Lower lobe of right lung (tissue), 2 donors: ENCODE measurements at places on chromosomes 1 and 21.

DNA sequence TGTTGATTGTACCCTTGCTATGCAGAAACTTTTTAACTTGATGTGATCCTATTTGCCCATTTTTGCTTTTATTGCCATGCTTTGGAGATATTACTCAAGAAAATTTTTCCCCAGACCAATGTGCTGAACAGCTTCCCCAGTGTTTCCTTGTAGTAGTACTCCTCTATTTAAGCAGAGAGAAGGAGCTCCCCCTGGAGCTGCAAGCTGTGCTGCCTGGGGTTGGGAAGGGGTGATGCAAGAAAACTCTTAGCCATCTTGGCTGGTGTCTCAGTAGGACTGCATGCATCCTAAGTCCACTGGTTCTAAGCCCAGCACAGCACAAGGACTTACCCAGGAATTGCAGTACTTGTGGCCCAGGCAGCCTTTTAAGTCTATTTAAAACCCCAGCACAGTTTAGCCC, 121.6 kb downstream of the NTMT2 start:
- DNase-seq: no peak

DNA sequence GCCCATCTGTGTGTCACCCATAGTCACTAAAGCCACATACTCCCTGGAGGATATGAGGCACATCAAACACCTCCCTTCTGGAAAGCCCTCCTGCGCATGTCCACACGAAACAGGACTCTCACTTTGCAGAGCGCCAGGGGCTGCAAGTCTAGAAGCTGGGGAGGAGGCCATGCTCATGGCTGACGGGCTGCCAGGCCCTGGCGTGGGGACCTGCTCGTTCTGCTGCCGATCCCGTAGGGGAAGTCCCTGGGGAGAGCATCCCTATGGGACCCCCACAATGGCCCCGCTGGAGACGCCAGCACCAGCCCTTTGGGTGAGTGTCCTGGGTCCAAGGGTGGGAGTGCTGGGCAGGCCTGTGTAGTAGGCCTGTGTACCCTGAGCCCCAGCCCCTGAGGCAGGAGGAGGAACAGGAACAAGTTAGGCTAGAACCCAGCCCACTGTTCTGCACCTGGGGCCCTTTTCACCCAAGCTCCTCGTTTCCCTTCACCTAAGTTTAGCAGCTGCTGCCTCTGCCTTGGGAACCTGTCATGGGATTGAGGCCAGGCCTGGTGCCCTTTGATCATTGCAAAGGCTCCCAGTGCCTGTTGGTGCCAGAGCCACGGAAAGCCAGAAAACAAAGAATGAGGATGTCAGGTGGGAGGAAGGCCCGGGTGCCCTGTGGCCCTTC, 9.9 kb downstream of the FAM3B start:
- DNase-seq: no peak

DNA sequence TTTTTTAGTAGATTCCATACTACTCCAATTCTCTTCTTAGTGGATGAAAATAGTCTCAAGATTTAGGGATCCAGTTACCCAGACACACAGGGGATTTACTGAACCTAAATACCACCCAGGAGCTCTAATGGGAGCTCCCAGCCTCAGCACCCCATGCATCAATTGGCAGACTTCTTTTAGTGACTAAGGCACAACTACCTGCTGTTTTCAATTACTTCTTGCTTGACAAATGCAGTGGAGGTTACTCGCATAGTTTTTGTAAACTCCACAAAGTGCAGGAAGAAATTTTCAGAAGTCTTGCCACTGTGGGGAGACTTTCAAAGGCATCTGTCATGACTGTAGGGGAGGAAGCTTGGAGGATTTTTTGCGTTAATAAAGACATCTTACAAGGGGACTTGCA, 35.5 kb upstream of the MAP10 start:
- DNase-seq: no peak

DNA sequence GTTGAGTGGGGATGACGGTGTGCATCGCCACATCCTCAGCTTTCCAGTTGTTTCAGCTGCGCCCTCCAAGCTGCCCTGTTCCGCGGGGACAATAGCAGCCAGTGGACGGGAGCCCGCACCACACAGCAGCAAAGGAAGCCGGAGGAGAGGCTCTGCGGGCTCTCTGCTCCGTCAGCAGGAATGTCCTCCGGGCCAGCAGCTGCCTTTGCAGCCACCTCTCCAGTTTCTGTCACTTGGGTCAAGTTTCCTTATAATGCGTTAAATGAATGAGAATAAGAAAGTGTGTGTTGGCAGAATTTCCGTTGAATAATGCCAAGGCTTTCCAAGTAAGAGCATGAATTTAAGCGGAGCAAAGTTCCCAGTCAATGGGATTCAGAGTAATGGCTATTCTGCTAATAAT, 263.3 kb downstream of the KIF26B start:
- DNase-seq: no peak

DNA sequence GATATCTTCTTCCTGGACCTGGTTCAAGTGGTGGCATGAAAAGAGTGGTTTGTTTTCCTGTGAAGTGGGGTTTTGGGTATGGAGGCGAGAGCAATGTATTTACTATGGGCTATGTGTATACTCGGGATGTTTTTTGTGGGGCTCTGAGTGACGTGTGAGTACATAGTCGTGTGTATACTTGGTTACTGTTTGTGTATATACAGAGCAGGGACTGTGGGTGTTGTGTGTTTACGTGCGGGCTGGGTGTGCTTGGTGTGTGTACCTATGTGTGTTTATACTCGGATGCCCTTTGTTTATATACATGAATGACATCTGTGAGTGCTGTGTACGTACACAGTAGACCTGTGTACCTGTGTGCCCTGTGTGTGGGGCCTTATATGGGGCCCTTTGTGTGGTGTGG, 50.0 kb downstream of the YARS1 start:
- peak; percentile 17 for DNase-seq

- DNase-seq: no peak
These were observed 17.1 kb downstream of the MORC3 start for GRCh38 chr21:36337099-36337509.

GRCh38 chr21:25373126-25374082, 233.9 kb downstream of the MRPL39 start:
- DNase-seq: no peak

DNA sequence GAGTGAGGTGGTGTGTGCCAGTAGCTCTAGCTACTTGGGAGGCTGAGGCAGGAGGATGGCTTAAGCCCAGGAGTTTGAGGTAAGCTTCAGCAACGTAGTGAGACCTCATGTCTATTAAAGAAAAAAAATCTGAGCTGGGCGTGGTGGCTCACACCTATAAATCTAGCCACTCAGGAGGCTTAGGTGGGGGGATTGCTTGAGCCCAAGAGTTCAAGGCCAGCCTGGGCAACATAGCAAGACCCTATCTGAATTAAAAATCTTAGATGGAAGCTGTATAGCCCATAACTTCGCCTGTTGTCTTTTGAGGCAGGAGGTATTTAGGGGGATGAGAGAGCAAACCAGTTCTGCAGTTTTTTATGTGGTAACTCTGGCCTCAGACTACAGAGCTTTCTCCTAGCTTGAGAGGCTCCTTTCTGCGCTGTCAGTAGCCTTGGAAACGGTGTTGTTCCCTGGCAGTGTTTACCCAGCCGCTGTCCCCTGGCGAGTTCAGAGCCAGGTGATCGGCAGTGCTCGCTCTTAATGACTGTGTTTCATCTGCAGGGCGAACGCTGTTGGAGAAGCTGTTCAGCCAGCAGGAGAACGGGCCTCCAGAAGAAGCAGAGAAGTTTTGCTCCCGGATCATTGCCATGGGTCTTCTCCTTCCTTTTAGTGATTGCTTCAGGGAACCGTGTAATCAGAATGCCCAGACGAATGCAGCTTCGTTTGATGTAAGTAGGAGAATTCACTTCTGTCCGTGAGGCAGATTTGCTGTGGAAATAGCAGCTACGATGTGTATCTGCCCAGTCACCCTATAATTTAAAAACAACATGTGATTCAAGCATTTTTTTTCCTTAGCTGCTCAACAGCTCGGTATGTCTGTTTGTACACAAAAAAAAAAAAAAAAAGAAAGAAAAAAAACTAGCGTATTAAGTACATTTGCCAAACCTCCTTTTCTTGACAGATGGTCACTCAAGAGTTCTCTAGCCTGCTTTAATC, 31.2 kb downstream of the FMN2 start:
- DNase-seq: peak; percentile 53

GRCh38 chr1:235160957-235161684, at the start of gene RBM34:
Gene RBM34 (minus strand): TSS chr1:235161250. CDS start chr1:235161226, 24 bp downstream.
- DNase-seq: peak; percentile 94

DNA sequence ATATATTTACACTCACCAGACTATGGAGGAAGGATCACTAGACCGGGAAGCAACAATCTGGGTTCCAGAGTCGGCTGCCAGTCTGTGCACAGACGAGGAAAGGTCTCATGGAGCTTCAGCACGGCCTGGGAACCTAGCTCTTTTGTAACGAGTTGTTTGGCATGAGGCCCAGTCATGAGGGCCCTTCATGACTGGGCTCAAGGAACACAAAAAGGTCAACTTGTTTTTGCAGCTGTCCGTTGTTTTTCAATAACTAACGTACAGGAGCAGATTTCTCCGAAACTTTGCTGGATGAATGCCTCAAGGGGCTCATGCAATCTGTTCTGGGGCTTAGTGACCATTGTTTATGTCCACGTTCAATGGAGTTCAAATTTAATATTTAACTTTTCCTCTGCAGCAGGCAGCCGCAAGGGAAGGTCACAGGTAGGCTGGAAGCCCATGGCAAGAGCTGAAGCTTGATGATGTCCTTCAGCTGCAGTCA, 5.9 kb upstream of the STUM start:
- peak; percentile 67 for DNase-seq

DNA sequence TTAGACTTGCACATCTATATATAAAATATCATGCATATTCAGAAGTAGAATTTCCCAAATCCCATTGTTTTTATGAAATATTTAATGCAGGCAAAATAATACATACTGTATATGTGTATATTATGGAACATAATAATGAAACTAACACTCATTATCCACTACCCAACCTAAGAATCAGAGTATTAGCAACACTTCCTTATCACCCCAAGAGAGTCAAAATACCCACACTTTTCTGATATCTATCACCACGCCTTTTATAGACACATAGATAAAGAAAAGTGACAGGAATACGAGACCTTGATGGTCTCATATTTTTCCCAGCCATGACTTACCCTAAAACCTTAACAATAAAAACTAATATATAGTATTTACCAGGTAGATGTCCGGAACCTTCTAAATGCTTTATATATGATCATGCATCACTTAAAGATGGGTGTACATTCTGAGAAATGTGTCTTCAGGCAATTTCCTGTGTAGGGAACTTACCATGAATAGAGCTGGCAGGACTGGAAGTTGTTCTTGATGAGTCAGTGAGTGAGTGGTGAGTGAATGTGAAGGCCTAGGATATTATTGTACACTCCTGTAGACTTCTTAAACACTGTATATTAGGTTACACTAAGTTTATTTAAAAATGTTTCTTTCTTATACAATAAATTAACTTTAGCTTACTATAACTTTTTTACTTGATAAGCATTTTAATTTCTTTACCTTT, 45.5 kb downstream of the TNFSF4 start:
- no peak for DNase-seq

DNA sequence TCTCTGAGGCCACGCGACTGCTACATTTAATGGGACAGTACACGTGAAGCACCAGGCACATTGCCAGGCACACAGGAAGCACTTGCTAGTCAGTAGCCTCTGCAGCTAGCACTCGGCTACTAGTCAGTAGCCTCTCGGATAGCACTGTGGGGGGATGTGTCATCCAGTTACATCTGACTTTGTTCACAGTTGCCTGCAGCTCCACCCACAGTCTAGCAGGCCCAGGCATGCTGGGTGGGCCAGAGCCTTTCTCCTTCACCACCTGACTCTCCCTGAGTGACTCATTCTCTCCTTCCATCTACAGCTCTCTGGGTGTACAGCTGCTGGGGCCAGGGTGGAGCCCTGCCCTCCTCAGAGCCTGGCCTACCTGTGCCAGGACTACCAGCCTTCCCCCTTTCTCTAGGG, 51.5 kb downstream of the PTPRF start:
- no peak for DNase-seq

DNA sequence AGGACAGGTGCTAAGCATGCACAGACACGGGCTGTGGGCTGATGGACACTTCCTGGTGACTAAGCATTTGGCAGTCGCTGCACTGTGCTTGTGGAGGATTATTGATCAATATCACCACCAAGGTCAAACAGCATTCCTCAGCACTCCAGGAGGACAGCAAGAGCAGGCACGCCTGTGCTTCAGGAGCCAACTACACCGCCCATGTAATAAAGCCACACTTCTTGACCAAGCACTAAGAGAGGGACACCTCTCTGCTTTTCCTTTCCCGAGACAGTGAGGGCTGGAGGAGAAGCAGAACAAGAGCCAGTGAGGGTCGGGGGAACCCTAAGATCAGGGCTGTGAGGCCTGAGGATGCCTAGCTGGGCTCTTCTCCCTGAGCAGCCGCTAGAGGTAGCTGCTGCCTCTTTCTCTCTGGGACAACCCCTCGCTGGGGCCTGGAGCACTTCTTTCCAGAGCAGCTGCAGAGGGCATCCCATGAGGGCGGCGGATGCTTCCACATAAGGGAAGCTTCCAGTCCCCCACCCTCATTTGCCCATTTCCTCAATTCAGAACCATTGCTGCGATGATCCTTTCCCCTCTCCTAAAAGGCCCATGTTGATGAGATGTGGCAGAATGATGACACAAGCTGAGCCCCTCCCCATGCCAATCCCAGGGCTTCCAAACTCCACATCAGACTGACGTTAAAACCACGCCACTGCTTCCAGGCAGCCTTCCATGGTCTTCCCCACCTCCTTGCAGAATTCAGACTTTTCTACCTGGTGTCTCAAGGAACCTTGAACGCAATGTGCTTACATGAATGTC, 19.1 kb downstream of the RAB7B start:
- peak; percentile 67 for DNase-seq

DNA sequence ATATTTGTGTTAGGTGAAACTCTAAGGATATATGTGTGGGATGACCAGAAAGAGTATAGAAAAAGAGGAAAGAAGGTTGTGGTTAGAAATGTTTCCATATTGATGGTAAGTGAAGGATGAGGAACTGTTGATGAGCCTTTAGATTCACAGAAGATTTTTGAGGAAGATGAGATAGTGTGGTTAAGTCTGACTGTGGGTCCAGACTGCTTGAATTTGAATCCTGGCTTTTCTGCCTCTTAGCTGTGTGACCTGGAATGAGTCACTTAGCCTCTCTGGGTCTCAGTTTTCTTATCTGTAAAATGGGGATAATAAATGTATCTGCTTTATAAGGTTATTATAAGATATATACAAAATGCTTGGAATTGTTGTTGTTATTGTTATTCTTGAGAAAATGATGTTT, 27.5 kb downstream of the RGL1 start:
- no peak for DNase-seq

GRCh38 chr1:54754486-54755285, 9.6 kb downstream of the PARS2 start:
- no peak for DNase-seq

GRCh38 chr1:94901841-94902240, 25.1 kb downstream of the CNN3 start:
- no peak for DNase-seq

GRCh38 chr21:40717028-40717427, 129.9 kb downstream of the DSCAM start:
- DNase-seq: no peak

GRCh38 chr1:79006564-79006963, at the start of gene ADGRL4:
Gene ADGRL4 (minus strand): TSS chr1:79006730. CDS start chr1:79006654, 76 bp downstream.
- peak; percentile 46 for DNase-seq

- DNase-seq: no peak
These were observed 266.1 kb downstream of the DNM3 start for GRCh38 chr1:172107316-172107975.

GRCh38 chr1:42922687-42923366, 35.8 kb downstream of the SLC2A1 start:
- DNase-seq: no peak
